ENCODE measurements at places on chromosomes 6 and 20.

GRCh38 chr20:60529149-60529548, 570.9 kb downstream of the CDH26 start:
- no peak for DNase-seq

GRCh38 chr20:43040427-43040826, 149.3 kb downstream of the PTPRT start:
- no peak for DNase-seq

- DNase-seq, result no peak
These were observed 52.1 kb upstream of the BEND6 start for GRCh38 chr6:56902641-56903464.

- DNase-seq, result no peak
These were observed 29.1 kb downstream of the QRSL1 start for GRCh38 chr6:106658469-106658868.

GRCh38 chr20:39009348-39009747, 47.2 kb downstream of the DHX35 start:
- no peak for DNase-seq

Measured in activated T-helper 1 cell treated with anti-CD3 and anti-CD28 coated beads, Interleukin-2, amount 50 U/mL, for 16 hours (primary cell).